Fibroblast of gingiva (primary cell): ENCODE measurements at places on chromosomes 3 and 15.

DNA sequence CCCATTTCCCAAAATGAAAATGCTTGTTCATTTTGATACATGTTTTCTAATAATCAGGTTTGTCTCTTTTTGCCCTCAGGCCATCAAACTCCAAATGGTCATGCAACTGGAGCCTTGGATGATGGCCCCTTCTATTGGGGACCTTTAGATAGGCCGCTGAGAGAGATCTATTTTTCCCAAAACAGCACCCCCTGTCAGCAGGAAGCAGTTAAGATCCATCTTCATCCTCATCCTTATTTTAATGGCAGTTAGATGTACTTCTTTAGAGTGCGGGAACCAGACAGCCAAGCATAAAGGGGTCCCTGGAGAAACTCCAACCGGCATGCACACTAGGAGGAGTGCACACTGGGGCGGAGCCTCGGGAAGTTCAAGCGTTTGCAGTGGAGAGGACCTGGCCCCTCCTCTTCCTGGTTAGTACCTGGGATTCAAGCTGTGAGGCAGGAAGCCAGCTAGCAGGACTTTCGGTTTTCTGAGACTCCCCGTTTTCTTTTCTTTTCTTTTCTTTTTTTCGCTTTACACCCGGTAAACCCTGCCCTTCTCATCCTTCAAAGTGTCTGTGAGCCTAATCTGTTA is 31.9 kb upstream of the STRIT1 start:
- no peak for DNase-seq

DNA sequence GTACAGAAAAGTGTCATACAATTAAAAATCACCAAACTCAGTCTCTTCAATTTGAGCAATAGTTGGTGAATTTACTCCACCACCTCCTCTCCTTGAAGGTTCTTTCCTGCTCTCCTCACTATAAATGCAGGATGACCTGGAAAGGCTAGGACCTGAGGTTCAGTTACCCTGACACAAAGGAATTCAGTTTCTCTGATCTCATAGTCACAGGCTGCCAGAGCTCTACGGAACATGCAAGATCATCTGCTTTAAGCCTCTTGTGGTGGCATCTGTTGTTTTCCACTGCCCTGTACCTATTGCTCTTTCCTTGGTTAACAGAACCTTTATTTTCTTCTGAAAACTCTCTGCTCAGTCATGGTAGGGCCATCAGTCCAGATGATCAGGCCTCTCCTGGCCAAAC is 4.9 kb upstream of the TP63 start:
- DNase-seq = no peak

GRCh38 chr3:17390785-17391184 is 351.6 kb downstream of the TBC1D5 start:
- DNase-seq = no peak

GRCh38 chr15:101490922-101491733 is 1.6 kb upstream of the PCSK6 start:
- no peak for DNase-seq

GRCh38 chr3:64152676-64153466 is 72.4 kb downstream of the PRICKLE2 start:
- no peak for DNase-seq

DNA sequence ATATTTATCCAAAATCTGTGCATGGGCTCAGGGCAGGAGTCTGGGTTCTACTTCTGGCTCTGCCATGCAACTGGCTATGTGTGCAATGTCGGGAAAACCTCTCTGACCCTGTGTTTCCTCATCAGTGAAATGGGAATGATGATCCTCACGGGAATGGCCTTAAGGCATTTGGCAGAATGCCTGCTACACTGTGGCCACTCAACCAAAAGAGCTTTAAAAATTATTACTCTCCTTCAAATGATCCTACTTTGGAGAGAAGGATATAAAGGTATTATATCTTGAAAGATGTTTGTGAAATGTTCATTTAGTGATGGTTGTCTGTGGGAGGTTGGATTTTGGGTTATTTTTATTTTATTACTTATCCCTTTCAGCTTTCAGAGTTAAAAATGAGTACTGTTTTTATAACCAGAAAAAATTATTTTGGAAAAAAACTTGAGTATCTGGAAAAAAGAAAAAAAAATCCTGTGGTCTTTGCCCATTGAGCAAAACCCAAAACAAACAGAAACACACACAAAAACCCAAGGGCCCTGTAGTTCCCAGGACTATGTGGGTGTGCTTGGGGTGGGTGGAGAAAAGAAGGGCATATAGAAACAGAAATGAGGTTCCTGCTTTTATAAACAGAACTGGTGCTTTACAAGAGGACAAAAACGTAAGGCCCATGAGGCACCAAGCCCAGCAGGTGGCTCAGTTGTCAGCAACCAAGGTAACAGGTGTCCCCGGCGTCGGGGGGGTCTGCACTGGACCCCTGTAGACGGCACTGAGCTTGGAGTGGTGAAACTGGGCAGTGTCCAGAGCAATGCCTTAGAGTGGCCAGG is 22.0 kb downstream of the RGMA start:
- peak; percentile 37 for DNase-seq

DNA sequence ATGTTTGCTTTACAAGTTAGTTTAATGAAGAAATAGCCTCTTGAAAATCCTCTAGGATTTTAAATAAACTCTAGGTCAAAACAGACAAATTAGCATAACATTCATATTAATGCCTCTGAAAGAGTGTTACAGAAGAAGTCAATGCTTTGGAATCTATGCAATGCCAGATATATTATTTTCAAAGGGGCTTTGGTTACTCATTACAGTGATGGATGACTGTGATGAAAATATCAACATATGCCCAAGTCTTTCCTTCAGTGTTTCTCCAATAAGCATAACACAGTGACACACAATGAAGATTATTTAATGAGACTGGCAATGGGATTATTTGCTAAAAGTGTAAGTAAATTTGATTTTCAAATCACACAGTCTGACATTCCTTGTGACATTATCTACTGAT is 1247.2 kb downstream of the ROBO2 start:
- DNase-seq = no peak

- DNase-seq = no peak
Observed at GRCh38 chr3:71370467-71370866, 213.1 kb downstream of the FOXP1 start.

GRCh38 chr15:99546441-99547100 is 19.2 kb upstream of the MEF2A start:
- no peak for DNase-seq

GRCh38 chr15:98663606-98664005 is 15.3 kb downstream of the IGF1R start:
- no peak for DNase-seq

- DNase-seq = peak; percentile 11
Observed at GRCh38 chr3:176574786-176575185, 622.5 kb downstream of the TBL1XR1 start.

GRCh38 chr15:71431343-71432336 is 316.4 kb downstream of the THSD4 start:
- DNase-seq = no peak

- no peak for DNase-seq
Observed at GRCh38 chr3:112302881-112303763, 9.1 kb upstream of the SLC9C1 start.

GRCh38 chr15:68730976-68731897 is 89.5 kb downstream of the ANP32A start:
- DNase-seq = no peak

- no peak for DNase-seq
Observed at GRCh38 chr3:149947231-149947630, 23.5 kb downstream of the PFN2 start.

DNA sequence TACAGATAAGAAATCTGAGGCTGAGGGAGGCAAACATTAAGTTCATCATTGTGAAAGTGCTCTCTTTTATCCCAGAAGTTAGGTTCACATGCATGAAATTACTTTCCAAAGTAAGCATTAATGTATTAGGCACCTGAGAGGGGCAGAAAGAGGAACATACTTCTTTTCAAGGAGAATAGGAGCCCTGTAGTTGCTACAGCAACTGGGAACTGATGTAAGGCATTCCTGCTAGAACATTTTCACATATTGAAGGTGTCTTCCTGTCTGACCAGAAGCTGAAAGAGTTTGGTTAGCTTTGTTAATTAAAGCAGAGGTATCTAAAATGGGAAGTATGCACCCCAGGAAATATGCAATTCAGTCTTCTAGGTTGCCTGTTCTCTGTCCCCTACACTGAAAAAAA is 65.5 kb upstream of the ZBTB20 start:
- no peak for DNase-seq

DNA sequence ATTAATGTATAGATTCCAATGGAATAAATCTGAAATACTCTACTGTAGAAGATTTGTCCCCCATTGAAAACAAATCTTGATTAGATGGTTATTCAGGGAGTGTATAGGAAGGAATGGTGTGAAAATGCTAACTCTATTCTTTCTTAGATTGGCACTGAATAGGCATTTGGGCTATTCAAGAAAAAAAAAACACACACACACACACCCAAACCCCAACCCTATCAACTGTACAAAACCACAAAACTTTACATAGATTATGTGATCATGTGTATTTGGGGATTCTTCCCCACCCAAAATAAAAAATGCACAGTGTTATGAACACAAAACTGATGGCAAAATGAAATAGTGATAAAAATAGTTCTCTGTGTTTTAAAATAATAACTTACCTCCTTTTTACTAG is 61.8 kb downstream of the TIGIT start:
- no peak for DNase-seq

- peak; percentile 96 for DNase-seq
Observed at GRCh38 chr3:45178183-45179023, 32.2 kb upstream of the CDCP1 start.

DNA sequence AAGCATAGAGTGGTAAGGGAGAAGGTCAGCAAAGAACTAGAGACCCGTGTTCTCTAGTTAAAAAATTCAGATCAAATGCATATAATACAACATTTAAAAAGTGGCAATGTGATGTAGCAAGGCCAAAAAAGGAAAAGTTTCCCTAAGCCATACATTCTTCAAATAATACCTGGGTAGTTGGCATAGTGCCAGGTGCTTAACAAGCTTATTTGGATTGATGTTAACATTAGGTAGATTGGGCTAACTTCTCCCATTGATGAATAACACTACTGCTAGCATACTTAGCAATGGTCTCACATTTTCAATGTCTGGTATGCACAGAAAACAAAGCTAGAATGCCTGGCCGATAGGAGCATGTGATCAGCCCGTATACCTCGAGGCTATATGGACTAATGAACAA is 283.6 kb upstream of the RARB start:
- DNase-seq = no peak

DNA sequence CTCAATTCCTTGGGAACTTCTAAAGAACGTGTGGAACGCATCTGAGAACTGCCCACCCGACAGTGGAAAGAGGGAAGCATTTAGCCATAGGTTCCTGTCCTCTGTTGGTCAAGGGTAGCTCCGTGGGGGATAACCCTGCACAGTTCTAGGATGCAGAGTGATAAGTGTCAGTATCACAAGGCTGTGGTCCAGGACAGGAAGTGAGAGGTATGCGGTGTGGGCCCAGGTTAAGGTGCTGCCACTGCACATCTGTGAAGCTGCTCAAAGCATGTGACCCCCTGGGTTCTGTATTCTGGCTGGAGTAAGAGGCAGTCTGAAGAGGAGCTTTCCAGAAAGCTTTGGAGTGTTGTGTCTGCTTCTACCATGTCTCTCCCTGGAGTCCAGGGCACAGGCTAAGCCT is 51.7 kb upstream of the HES1 start:
- DNase-seq = no peak

DNA sequence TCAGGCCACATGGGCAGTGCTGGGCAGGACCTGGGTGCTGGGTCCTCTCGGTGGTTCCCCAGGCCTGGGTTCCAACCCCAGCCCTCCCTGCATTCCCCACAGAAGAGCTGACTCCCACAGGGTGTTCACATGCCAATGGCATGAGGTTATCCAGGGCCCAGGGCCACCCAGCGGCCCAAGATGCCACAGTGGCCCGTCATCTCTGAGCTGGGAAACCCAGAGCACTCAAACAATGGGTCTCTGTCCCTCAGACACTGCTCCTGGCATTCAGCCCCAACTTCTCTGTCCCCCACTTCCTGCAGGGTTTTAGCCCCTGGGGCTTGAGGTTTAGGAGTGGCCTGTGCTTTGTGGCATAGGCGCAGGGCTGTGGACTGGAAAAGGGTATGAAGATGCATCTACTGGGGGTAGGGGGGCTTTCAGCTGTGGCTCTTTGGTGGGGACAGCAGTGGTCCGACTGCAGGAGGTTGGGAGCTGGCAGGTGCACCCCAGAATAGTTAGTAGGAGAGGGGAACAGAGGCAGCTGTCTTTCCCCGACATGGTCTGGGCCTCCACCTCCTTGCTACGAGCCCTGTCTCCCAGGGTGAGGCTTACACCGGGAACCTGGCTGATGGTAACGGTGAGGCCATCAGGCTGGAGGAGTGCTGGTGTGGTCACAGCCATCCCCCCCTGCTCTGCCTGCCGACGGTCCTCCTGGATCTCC is 1.7 kb downstream of the CCDC9B start:
- DNase-seq = peak; percentile 77

DNA sequence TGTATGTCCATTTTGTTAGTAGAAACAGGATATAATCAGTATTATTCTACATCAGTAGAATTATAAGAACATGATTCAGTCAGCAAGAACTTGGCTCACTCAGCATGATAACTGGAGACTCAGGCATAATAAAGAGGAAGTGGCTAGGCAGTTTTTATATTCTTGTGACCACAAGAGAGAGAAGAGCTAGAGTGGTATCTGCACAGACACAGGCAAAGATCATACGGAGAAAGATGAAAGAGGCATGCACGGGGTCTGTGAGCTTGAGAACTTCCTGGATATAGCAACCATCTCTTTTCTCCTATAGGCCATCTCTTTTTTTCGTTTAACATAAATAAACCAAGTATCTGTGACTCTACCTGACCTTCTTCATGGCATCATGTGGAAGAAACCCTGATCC is 46.8 kb downstream of the MYO5A start:
- DNase-seq = peak; percentile 60

DNA sequence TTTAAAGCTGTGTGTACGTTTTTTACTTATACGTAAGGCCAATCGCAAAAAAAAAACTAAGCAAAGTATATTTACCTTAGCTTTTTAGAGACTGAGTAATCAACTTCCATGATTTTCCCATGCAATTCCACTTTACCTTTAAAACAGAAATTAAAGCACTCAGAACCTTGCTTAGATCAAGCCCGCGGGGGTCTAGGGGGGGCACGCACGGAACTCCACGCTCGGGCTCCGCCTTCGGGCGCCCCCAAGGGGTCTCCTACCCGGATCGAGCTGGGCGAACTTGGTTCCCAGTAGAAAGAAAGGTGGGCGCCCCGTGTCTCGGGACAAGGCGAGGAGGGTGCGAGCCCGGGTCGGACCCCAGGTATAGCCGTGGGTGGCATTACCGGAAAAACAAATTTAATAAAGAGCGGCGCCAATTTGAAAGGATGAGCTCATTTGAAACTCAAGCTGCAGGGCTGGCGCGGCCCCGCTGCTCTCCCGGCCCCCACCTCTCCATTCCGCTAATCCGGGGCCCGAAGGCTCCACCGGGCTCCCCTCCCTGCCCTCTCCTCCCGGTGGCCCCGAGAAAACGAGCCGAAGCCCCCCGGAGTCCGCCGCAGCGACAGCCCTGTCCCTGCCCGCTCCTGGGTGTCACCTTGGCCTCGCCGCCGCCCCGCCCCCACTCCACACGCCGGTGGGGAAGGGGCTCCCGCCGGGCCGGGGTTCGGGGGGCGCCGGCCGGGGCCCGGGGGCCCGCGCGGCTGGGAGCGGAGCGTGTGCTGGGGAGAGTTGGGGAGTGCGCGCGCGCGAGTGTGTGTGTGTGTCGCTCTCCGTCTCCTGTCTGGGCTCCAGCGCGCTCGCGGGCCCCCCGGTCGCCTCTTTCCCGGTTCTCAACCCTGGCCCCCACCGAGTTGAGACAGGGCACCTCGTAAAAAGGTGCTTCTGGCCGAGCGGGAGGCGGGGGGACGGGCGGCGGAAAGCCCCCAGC is 1.5 kb downstream of the IGF2BP2 start:
- DNase-seq = peak; percentile 59
